ENCODE measurements at places on chromosomes 4 and X.

DNA sequence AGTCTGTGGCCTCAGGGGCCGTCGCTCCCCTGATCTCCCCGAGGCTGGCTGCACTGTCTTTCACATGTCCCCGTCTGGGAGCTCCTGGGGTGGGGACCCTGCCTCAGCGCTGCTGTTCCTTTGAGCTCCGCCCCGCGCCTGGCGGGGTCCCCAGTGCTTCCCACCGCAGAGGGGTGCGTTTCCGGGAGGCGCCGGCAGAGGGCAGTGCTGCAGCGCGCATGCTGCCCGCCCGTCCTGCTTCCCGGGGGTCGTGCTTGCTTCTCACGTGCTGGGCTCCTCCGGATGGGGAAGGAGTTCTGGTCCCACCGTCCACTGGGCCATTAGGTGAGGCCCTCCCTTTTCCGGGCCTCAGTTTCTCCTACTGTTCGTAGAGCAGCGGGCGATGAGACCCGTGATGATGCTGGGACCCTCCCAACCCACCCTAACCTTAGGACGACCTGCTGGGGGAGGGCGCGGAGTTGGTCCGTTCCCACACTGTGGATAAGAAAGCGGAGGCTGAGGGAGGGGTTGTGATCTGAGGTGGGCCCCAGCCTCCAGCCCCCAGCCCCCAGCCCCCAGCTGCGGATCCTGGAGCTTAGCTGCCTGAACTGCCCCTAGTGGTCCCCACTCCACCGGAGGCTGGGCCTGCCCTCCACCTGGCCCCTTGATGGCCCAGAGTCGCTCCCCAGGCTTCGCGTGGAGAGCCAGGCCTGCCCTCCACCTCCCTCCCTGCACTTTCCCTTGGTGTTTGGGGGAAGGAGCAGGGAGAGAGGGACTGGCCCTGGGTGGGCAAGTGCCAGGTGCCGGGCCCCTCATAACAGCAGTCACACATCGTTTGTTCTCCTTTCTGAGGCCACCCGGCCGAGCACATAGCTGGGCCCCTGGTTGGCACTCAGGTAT lies 15.3 kb downstream of the CPZ start:
- DNase-seq = peak; percentile 12

- peak; percentile 51 for DNase-seq
Measured at GRCh38 chr4:38328989-38329729, 334.8 kb upstream of the KLF3 start.

- no peak for DNase-seq
Measured at GRCh38 chr4:78665216-78665770, 110.9 kb upstream of the BMP2K start.

DNA sequence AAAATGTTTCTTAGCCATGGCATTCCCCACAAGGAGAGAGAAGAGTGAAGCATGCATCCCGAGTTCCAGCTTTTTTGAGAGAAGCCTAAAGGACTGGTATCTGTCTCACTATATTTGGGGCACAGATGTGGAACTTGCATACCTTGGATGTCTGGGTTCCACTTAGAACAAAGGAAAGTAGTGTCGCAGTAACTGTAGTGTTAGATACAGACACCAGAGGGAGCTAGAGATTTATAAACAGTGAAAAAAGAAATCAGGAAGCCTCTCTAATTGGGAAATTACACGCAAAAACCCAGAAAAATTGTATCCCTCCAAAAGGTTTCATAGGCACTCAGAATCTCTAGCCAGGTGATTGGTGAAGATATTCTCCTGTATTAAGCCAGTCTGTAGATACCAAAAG lies 34.4 kb downstream of the AGTR2 start:
- peak; percentile 1 for DNase-seq

DNA sequence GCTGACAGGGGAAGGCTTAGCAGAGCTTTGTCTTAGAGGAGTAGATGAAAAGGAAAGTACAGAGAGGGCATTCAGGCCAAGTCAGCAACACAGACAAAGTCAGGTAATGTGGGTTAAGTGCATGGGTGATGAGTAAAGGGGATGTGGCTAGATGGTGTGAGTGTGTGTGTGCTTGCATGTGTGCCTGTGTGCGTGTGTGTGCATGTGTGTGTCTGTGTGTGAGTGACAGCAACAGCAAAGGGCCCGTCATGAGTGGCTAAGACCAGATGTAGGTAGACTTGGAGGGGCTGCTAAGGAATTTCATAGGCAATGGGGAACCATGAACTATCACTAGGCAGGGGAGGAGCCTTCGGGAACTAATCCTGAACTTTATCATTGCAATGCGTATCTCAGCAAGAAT lies 2.2 kb upstream of the GPR78 start:
- DNase-seq = no peak

DNA sequence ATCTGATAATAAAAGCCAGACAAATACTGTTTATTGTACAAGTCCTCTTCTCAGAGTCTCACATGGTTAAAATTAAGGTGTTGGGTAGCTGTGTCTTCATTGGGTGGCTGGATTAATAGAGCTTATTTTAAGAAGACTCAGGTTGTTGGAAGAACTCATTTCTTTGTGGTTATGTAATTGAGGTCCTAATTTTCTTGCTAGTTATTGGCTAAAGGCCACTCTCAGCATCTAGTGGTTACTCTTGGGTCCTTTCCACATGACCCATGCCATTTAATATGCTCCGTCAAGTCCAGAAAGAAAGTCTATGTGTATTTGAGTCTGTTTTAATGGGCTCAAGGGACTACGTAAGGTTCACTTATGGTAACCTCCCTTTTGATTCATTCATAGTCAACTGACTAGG lies 1668.6 kb upstream of the AGA start:
- DNase-seq = no peak

DNA sequence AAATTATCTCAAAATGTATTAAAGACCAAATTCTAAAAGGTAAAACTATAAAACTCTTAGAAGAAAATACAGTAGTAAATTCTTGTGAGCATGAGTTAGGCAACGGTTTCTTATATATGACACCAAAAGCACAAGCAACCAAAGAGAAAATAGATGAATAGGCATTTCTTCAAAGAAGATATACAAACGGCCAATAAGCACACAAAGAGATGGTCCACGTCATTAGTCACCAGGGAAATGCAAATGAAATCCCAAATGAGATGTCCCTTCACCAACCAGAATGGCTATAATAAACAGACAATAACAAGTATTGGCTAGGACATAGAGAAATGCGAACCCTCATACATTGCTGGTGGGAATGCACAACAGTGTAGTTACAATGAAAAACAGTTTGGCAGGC lies 44.6 kb downstream of the RAB33A start:
- DNase-seq = no peak

DNA sequence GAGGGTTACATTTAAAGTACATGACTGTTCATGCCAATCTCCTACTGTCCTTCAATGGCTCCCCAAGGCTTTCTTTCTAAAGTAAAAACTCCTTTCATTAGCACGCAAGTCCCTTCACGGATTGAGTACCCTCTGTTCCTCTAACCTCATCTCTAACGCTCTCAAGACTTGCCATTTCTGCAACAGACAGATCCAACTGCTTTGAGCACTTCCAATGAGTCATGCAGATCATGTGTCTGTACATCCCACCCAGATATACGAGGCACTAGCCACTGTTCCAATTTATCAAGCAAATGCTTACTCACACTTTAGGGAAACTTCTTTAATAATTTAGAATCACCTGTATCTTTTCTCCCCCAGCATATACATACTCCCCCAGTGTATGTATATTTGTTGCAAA lies 332.5 kb upstream of the ZFP42 start:
- DNase-seq = no peak

DNA sequence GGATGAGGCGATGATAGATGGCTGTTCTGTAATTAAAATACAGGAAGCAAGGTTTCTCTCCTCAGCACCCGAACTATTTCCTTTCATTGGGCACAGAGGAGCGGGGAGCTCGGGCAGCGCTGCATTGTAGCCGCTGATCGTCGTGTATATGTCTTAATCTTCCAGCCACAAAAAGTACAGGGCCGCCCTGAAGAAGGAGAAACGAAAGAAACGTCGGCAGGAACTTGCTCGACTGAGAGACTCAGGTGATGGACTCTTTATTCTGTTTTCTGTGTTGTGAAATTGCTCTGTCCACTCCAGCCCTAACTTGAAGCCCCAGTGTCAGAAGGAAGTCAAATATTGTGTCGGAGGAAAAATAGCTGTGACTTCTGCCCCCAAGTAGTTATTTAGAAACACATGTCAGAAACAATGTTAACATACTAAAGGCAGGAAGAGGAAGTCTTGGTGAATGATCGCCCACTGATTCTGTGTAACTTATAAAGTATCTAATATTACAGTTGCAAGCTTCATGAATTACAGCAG lies 546 bp downstream of the ZRSR2 start:
- DNase-seq = peak; percentile 50

- DNase-seq = no peak
Measured at GRCh38 chr4:157996061-157997028, 176.5 kb downstream of the GASK1B start.
